ENCODE measurements at places on chromosomes 11 and 22. TPM values are rescaled to one million over a fixed set of nuclear protein-coding genes. Genes with fewer than 3 reads are reported as not detected.
A peak's percentile ranks its signal among the peaks of the same experiment; 100 is the strongest.

DNA sequence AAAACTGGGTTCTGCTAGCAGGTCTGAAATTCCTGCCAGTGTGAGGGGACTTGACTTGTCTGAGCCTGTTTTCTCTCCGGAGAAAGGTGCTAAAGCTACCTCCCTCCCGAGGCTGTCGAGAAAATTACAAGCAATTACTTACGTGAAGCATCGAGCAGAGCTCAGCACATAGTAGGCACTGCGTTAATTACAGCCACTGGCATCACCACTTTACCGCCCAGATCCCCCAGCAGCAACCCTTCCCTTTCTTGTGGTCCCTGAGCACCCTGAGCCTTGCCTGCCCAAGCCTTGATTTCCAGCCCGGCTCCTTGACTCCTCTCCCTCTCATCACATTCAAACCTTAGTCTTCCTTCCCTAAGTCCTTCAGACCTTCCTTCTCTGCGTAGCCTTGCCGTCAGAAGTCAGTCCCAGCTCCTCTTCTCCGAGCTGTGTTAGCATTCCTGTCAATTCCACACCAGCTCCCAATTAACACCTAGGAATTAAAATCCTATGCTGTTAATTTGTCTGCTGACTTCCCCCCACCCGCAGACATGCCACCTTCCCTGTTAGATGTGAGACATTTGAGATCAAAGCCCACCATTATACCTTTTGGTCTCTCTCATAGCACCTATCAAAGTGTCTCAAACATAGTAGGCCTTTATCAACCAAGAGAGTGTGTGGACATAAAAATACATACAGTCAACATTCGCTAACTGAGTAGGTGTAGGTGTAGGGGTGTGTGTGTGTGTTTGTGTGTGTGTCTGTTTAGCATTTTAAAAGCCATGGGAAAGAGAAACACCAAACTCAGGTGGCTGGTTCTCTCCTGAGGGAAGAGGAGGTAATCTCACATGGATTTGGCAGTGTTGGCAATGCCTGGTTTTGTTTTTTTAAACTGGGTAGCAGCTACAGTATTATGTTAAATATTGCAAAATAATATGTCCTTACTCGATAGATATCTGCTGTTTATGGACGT, 2.8 kb upstream of the KCNJ5 start:
- no peak for DNase-seq

The NR1H3 gene
- 11.3 TPM for total RNA-seq

The PNPLA5 gene
- total RNA-seq: not detected

GRCh38 chr11:57294225-57295131, 30.3 kb downstream of the TNKS1BP1 start:
- DNase-seq: no peak

The CASP5 gene
- not detected for total RNA-seq

DNA sequence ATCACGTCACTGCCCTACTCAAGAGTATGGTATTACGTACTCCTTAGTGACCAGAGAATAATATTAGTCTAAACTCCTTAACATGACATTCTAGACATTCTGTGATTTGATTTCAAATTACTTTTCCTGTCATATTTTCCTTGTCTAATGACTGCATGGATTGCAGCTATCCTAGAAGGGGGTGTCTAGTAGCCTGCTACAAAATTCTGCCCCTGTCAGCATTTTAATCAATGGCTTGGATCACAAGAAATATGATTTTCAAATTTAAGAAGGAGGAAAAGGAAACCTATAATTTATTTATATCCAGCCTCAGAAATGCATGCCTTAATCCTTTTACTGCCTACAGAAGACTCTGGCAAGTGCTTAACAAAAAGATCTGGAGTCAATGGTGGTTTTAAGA, 216.8 kb downstream of the SWAP70 start:
- DNase-seq: no peak

DNA sequence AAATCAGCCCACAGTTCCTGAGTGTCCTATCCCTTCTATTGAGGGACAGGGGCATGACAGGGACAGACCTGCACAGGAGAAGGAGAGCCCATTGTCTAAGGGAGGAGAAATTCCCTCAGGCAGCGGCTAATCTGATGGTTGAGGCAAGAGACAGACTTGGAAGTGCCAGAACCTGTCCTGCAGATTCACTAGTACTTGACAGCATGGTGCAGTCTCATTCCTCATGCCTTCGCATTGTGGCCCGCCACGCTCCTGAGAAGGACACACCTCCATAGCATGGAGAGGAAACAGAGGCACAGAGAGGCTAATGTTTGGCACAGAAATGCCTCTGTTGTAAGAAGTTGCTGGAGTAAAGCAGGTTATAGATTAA, 3.2 kb downstream of the P2RY6 start:
- DNase-seq: no peak

- no peak for DNase-seq
Measured at GRCh38 chr11:76648061-76648460, 22.5 kb downstream of the LRRC32 start.

The LIPT2 gene
- 5.6 TPM for total RNA-seq

GRCh38 chr22:34395370-34395769, 475.1 kb upstream of the LARGE1 start:
- no peak for DNase-seq

The DRD4 gene
- 1.2 TPM for total RNA-seq

DNA sequence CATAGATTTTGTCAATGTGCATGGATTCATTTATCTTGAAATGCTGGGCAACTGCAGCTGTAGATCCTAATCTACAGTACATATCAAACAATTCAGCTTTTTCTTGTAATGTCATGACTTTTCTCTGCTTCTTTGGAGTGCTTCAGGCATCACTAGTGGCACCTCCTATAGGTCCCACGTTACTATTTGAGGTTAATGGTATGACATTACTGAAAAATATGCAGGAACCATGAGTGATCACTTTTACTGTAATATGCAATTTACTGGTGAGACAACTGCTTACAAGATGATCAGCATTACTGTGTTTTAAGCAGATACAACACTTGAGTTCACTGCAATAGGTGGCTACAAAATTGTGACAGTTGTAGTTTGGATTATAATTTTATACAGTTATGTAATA, 3.0 kb downstream of the CENATAC start:
- DNase-seq: no peak

The APOL5 gene
- not detected for total RNA-seq

GRCh38 chr11:73157101-73158010, 15.2 kb upstream of the FCHSD2 start:
- no peak for DNase-seq

DNA sequence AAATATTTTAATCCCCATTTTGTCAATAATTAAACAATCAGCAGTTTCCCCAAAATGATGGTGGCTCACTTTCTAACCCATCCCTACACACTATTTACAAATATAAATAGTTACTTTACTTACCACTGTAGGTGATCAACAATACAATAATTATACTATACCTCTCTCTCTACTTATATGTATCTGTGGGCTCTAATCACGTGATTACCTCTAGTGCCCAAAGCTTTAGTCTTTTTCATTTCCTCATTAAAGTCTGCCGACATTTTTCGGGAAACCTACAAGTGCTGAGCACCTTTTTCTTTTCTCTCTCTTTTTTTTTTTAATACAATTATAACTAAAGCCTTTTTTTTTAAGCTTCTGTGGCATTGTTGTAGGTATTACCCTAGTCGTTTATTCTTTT, 23.9 kb downstream of the DLG2 start:
- DNase-seq: no peak

GRCh38 chr11:34824425-34824824, 91.8 kb downstream of the APIP start:
- DNase-seq: no peak

DNA sequence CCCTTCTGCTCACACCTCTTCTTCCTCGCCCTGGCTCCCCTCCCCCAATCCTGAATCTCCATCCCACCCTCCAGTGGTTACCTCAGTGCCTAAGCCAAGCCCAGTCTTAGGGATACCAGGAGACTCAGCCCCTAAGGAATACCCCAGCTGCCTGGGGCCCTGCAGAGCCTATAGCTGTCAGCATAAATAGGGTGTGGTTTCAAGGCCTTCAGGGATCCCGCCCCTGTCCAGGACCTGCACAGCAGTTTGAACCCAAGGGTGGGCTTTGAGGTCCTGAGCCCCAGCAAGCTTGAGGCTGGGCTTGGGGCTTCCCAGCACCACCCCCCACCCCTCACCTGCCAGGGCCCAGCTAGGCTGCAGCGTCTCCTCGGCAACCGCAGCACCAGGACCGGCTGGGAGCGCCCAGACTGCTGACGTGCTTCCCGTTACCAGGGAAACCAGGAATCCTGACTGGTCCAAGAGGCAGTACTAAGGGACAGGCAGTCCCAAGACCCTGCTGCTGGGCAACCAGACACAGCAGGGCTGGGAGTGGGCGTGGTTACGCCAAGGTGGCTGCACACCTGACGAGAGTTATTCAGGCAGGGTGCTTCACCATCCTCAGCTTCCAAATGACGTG, 13.7 kb downstream of the APBB1 start:
- DNase-seq: no peak

DNA sequence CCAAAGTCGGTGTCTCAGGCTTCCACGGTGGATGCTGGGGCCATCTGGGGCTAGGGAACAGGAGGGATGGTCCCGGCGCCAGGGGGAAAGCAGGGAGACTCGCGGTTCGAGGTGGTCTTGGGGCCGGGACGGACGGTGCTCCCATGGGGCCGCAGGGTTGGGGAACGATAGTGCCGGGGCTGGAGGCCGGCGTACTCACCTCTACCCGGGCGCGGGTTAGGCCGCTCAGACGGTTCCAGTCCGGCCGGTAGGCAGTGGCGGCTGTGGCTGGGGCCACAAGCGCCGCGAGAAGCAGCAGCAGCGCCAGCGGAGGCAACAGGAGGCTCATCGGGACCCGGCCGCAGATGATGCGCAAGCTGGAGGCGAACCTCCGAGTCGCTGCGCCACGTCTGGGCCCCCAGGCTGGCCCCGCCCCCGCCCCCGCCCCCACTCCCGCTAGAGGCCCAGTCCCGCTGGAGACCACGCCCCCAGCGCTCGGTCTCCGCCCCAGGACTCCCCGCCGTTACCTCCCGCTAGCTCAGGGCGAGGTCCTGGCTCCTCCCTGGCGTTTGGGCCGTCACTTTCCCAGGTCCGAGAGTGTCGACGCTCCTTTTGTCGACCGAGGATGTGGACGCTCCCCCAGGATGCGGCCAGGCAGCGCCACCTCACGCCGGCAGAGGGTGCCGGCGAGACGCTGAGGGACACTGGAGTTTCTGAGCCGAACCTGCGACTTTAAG, at the start of gene SELENOM:
SELENOM (minus strand) TSS at position 391 of the 716 bp plus-strand sequence; CDS start at position 328, 63 bp downstream.
- DNase-seq: peak; percentile 92

The MS4A7 gene
- not detected for total RNA-seq

GRCh38 chr22:19108807-19109197, 13.4 kb downstream of the DGCR2 start:
- no peak for DNase-seq

- DNase-seq: no peak
Measured at GRCh38 chr11:63998558-63999348, 12.5 kb downstream of the OTUB1 start.

- DNase-seq: no peak
Measured at GRCh38 chr22:29707010-29707409, 12.8 kb upstream of the CABP7 start.

DNA sequence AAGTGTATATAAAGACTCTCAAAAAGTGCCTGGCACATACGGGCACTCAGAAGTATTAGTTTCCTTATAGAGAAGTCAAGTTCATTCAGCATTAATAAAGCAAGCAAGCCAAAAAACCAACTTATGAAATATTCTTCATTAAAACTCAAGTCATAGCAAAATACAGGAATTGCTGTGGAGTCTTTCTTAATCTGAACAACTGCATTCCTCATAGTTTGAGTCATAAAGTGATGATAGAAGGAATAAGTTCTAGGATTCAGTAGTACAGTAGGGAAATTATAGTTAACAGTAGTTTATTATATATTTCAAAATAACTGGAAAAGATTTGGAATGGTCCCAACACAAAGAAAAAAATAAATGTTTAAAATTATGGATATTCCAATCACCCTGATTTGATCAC, 200.3 kb downstream of the C11orf91 start:
- no peak for DNase-seq

DNA sequence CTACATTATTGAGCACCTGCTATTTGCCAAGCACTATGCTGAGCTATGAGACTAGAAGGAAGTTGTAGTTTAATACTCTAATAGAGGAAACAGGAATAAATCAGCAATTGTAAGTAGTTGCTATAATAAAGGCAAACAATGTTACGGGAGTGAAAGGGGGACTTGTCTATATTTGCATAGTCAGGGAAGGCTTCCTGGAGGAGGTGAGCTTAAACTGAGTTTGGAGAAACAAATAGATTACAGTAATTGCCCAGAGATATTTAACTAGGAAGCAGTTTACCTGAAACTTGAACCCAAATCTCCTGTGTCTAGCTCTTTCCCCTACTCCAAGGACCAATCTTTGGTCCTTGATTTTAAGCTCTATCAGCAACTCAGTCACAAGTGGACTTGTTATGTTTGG, 2.1 kb upstream of the ENTHD1 start:
- no peak for DNase-seq

The RIBC2 gene
- total RNA-seq: 6.3 TPM

DNA sequence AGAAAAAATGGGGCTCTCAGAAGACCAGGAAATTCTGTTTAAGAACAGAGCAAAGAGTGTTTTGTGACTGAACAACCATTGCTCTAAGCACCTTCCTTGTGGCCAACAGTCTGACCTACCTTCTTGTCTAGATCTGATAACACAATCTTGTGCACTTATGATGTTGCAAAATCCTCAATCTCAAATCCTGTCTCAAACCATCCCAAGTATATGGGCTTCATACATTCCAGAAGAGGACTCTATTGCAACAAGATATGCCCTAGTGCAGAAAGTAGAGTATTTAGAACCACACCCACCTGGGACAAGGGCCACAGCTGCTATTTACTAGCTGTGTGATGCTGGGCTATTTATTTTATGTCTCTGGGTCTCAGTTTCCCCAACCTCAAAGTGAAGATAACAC, 27.1 kb downstream of the RASSF10 start:
- DNase-seq: no peak

GRCh38 chr11:102831489-102832440, 11.6 kb downstream of the MMP3 start:
- DNase-seq: peak; percentile 54

The OR6A2 gene
- total RNA-seq: 0.05 TPM

DNA sequence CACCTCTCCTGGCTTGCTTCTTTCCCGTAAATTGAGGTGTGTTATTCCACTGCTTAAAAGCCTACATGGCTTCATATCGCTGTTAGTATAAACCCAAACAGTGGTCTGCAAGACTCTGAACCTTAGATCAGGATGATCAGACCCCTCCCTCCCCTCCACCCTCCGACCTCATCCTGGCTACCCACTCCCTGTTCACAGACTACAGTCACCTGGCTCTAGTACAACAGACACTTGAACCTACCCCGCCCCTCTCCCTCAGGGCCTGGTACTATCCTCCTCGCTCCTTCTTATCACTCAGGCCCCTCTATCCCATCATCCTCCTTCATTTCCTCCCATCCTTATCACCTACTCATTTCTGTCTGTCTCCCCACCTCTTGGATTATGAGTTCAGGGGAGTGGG, 20.1 kb downstream of the PTPRJ start:
- DNase-seq: no peak

GRCh38 chr11:69636512-69637197, 4.3 kb upstream of the CCND1 start:
- DNase-seq: no peak

The CREB3L1 gene
- total RNA-seq: 0.12 TPM

The CCDC157 gene
- 1.1 TPM for total RNA-seq

GRCh38 chr11:133325711-133326110, 206.6 kb downstream of the OPCML start:
- DNase-seq: no peak

The SCN2B gene
- not detected for total RNA-seq

- DNase-seq: no peak
Measured at GRCh38 chr11:8733852-8734251, 51.3 kb downstream of the RPL27A start.
